ENCODE measurements at places on chromosomes 6 and 20.

DNA sequence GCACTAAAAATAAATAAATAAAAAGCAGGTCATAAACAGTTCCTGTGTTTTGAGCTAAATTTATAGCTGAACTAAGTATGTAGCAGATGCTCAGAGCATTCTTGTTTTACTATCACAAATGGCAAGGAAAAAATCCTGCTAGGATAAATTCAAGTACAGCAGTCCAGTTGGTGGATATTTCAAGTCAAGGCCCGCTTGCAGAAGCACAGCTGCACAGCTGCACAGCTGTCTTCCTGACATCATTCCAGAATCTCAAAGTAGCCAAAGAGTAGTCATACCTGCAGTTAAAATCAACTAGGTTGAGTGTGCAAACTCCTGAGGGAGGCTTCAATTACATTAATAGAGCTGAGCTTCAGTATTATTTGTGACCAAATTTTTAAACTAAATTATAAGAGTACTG, 297.7 kb upstream of the MANEA start:
- DNase-seq: no peak

GRCh38 chr6:6924708-6925107, 183.1 kb upstream of the RREB1 start:
- no peak for DNase-seq

DNA sequence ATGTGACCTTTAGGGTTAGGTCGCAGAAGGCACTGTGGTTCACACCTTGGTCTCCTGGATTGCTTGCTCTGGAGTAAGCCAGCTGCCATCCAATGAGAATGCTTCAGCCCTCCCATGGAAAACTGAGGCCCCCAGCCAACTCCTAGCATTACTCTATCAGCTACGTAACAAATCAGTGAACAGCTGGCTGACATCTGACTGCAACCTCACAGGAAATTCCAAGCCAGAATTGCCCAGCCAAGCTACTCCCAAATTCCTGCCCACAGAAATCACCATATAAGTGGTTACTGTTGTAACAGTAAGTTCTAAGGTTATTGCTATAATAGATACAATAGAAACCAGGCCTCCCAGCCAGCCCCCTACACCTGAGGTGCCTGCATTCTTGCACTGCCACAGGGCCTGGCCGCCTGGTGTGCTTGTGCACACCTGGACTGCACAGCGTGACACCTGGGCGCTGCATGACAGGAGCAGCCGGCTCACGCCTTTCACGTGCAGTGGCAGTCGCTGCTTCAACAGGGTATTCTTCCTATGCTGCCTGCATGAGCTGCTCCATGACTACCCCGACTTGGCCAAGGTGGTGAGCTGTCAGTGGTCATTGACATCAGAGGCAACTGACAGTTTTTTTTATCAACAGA, 429.7 kb upstream of the RUNX2 start:
- no peak for DNase-seq

GRCh38 chr6:106152952-106153351, 66.8 kb downstream of the PRDM1 start:
- DNase-seq: no peak

DNA sequence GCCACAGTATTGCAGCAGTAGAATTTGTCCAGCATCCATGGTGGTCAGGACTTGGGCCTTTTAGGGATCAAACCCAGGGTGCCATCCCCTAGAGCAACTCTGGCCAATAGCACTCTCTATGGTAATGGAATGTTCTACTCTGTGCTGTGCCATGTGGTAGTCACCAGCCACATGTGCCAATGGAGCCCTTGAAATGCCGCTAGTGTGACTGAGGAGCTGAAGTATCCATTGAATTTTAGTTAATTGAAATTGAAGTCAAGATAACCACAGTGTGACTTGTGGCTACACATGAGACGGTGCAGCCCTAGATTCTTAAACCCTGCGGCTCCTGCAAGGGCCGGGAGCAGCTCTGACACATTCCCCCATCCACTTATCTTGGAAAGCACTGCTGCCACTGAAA, 54.6 kb downstream of the SLC2A10 start:
- no peak for DNase-seq

DNA sequence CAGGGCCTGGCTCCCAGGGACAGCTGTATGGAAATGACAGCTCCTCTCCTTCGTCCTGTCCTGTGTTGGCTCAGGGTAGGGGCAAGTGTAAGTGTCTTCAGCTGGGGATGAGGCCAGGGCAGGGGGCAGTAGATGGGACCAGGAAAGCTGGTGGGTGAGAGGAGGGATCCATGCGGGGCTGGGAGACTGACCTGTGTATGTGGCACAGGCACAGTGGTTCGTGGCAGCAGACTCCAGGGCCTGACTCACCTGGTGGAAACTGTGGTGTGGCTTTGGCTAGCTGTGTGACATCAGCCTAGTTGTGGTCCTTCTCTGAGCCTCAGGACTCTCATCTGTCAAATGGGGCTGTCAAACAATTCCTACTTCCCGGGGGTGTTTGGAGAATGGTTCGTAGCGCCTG, 13.7 kb upstream of the SCRT2 start:
- DNase-seq: no peak

DNA sequence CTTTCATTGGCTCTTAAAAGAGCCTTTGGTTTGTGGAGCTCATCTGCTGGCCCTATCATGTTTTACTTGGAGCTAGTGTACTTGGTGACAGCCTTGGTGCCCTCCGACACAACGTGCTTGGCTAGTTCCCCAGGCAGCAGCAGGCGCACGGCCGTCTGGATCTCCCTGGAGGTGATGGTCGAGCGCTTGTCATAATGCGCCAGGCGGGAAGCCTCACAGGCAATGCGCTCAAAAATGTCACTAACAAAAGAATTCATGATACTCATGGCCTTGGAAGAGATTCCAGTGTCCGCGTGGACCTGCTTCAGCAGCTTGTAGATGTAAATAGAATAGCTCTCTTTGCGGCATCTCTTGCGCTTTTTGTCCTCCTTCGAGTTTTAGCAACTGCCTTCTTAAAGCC, 22.8 kb upstream of the SLC17A4 start:
- DNase-seq: no peak

All from WTC11 (cell line).